ENCODE measurements at places on chromosomes 7 and 10.

DNA sequence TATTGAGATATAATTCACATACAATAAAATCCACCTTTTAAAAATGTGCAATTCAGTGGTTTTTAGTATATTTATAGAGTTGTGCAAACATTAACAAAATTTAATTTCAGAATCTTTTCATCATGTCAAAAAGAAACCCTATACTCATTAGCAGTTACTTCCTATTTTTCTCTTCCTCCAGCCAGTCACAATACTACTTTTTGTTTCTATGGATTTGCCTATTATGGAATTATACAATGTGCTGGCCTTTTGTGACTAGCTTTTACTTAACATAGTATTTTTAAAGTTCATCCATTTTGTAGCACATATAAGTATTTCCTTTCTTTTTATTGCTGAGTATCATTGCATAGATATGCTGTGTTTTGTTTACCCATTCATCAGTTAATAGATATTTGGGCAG lies 199.9 kb upstream of the IMMP2L start:
- DNase-seq, result no peak

GRCh38 chr7:7665031-7665430 lies 24.5 kb downstream of the UMAD1 start:
- DNase-seq, result no peak

GRCh38 chr7:30710669-30711068 lies 28.4 kb upstream of the CRHR2 start:
- DNase-seq, result no peak

GRCh38 chr10:47116445-47116844 lies 183.6 kb upstream of the GDF10 start:
- DNase-seq, result no peak

DNA sequence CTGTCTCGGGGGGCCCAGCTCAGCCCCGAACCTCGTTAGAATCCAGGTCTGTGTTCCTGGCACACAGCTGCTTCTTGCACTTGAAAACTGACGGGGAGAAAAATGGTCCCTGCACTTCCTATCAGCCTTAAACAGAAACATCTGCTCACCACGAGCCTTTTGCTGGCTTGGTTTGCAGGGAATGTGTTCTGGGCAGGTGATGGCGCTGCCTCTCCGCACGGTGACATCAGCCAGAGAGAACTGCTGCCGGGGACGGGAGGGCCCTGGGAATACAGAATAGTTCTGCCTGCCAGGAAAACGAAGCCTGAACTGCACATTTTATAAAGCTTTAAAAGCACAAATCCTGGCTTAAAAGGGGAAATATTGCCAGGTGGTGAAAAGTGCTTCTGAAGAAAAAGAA lies 622.5 kb downstream of the TYW1 start:
- peak; percentile 86 for DNase-seq

GRCh38 chr10:112307358-112308124 lies 24.3 kb downstream of the TECTB start:
- no peak for DNase-seq

GRCh38 chr7:139708541-139708940 lies 69.3 kb downstream of the HIPK2 start:
- DNase-seq, result no peak

- DNase-seq, result peak; percentile 46
These were observed 53.7 kb upstream of the KDM7A start for GRCh38 chr7:140230516-140230860.

- DNase-seq, result no peak
These were observed 1.4 kb downstream of the HPS6 start for GRCh38 chr10:102066399-102067088.

DNA sequence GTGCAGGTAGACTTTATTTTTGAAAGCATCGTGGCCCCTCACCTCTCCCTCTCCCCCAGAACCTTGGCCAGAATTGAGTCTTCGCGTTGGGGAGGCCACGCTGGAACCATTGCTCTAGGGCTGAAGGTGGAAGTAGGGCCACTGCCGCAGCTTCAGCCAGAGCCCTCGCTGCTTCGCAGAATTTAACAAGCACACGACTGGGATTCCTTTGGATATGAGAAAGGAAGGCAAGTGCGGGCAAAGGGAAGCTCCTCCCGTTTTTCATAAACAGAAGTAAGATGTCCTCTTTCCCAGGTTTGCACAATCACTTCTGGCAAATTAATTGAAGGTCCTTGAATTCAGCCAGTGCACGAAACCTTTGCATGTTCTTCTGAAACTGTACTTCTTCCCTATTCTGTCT lies 168.1 kb downstream of the CCDC3 start:
- no peak for DNase-seq

- peak; percentile 28 for DNase-seq
These were observed 1454.1 kb downstream of the GATA3 start for GRCh38 chr10:9508606-9509005.

DNA sequence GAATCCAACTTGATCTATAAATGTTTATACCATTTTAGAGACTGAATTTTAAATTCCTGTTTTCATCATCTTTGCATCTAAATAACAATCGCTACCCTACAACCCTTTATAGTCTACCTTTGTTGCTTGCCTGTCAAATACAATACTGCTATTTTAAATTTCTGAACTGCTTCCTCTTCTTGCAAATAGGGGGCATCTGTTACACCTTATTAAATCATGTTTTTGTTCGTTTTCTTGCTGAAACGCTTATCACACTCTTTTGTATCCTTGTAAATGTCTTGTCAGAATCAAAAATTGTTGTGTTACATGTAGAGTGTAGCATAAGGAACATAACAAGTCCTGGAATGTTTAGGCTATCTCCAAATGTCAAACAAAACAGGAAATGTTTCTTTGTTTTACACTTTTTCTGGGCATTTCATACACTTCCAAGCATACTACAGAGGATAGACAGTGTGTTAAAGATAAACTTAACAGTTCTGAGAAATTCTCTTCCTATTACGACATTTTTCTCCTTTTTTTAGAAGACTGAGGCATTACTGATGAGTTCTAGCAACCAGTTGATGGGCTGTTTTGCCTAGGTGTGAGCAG lies 281.3 kb downstream of the GPR158 start:
- no peak for DNase-seq

DNA sequence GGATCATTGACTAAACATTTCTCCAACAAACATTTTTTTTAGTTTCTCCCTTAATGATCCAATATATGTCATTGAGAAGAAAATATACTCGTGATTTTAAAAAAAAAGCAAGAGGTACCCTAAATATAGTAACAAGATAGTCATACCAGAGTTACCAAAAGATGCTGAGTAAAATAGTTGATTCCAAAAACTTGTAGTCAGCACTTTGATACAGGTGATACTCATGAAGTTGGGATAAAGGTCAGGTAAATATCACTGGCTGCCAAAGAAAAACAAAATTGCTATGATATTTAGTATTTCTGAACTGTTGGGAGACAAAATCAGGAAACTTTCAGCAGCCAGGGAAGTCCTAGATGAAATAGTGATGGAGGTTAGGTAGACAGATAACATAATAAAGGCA lies 225.3 kb downstream of the DYNC1I1 start:
- DNase-seq, result no peak

DNA sequence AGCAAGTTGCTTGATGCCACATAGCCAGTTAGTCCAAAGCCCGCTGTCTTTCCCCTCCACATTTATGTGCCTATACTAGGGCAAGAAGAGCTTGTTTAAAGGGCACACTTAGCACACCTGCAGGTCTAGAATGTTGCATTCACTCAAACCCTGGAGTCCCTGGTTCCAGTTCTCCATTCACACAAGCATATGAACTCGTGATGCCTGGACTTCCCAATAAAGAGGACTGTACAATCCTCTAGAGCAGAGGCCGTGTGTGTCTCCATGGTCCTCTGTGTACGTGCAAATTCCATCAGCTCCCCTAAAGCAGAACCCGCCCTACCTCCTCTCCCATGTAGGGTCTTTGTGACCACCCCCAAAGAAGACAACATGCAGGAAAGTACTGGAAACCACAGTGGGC lies 3.0 kb upstream of the SH3PXD2A start:
- DNase-seq, result no peak

- peak; percentile 71 for DNase-seq
These were observed 94.0 kb downstream of the SORBS1 start for GRCh38 chr10:95467162-95467599.

DNA sequence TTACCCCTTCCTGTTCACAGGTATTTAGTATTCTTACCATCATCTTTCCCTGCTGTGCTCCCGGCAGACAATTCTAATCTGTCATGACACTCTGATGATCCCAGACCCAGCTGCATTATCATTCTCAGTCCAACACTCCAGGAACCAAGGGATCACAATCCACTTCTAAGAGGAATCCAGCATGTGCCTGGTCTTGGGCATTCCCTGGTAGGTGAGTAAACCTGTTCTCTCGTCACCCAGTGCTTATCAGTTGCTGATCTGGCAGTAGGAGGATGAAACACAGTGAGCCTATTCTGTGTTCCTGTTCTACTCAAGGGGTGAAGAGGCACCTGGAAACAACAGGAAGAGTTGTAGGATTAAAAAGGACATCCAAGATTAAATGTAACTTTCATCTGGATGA lies 1.3 kb upstream of the DMBT1 start:
- DNase-seq, result no peak

GRCh38 chr7:65338346-65338745 lies 35.3 kb upstream of the ZNF92 start:
- no peak for DNase-seq

DNA sequence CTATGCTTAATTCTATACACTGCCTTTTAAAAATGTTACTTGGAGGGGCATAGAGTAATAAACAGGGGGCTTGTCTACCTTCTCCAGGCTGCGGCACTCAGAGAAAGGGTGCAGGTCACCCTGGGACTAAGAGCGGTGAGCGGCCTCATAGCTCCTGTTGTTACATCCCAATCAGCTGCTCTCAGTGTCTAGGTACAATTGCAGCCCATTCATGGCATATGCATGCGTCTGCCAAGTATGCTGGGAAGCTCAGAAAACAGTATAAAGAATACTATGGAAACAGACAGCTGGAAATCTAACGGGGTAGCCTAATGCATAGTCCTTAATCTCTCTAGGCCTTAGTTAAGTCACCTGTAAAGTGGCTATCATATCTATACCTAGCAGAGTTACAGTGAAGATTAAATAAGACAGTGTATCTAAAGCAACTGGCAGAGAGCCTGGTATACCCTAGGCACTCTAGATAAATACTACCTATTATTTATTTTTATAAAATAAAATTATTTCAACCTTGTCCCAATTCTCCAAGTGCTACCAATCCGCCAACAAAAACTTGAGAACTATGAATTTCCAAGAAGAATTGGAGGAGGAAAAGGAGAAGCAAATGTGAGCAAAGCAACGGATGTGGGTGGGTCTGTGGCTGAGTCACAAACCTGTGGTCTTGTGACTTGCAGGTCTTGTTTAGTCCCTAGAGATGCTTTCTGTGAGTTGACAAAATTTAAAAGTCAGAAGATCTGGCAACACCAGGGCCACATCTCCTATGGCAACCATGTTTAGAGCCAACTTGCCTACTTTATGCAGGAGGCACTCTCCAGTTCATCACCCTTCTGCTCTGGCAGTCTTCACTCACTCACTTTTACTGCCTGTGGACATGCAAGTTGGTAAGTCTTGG lies 183.0 kb downstream of the RAPGEF5 start:
- no peak for DNase-seq

DNA sequence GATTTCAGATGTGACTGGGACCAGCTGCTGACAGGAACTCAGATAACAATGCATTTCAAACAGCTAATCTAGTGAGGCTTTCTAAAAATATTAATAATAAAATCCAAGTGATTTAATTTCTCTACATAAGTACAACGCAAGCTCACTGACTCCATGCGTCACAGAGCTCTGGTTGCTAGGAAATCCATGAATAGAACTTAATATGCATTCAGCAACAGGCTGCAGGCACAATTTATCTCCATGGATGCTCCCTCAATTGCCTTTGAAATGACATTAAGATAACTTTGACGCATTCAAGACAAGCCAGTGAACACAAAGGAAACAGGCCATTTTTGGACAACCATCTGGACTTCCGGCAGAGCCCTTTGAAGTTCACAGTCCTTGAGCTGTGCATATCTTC lies 118.7 kb upstream of the COL1A2 start:
- no peak for DNase-seq

DNA sequence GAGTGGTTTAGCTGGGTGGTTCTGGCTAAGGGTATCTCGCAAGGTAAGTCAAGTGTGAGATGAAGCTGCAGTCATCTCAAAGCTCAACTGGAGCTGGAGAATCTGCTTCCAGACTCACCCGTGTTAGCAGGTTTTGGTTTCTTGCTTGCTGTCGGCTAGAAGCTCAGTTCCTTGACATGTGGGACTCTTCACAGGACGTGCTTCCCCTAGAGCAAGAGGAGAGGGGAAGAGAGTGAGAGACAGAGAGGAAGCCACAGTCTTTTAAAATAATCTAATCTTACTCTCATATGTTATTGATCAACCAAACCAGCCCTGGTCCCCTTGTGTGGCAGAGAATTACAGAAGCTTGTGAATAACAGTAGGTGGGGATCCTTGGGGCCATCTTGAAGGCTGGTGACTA lies 199.5 kb downstream of the REEP3 start:
- no peak for DNase-seq

GRCh38 chr10:98433881-98434732 lies 12.6 kb downstream of the HPS1 start:
- no peak for DNase-seq
